DMS153 (cell line): ENCODE measurements at places on chromosomes 3 and 15.

DNA sequence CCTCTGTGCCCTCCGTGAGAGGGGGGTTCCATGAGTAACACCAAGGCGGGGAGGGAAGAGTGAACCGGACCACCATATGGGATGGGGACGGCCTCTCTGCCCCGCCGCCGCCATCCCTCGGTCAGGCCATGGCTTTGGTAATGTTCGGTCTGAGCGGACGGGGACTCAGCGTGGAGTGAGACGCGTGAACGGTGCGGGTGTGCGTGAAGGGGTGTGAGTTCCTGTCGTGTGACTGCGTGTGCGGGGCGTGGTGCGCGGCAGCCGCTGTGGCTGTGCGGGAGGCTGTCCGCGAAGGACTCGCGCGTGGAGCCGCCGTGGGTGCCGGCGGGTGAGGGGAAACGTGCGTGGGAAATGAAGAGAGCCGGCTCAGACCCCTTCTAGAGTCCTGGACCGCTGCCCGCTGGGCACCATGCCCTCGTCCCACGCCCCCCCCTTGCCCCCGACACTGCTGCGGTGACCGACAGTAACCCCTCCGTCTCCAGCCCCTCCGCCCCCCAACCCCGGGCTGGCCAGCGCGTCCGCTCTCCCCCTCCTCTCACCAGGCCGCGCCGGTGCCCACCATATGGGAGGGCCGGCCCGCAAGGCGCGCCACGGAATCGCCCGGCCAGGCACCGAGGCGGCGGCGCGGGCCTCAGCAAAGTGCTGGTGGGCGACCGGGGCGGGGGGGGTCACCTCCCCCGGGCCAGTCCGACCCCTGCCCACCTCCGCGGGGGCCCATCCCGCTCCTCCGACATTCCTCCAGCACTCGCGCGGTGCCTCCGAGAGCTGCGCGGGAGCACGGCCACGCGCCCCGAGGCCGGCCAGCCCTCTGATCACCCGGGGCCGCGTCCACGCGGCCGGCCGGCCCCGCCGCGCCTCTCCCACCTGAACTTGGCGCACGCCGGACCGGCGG, 589 bp downstream of the KLF15 start:
- no peak for DNase-seq

DNA sequence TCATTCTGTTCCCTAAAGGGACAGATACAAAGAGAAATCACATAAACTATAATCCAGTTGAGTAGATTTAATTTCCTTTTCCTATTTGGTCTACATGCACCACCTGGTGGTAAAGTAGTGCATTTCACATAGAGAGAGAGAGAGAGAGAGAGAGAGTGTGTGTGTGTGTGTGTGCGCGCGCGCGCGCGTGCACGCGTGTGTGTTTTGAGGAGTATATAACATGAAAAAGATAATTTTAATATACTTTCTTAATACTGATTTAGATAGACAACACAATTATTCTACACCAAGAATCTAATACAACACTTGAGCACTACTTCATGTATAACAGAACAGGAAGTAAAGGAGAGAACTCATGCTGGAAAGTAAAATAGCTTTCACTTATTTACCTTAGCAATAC, 1.1 kb upstream of the FGF7 start:
- peak; percentile 9 for DNase-seq

DNA sequence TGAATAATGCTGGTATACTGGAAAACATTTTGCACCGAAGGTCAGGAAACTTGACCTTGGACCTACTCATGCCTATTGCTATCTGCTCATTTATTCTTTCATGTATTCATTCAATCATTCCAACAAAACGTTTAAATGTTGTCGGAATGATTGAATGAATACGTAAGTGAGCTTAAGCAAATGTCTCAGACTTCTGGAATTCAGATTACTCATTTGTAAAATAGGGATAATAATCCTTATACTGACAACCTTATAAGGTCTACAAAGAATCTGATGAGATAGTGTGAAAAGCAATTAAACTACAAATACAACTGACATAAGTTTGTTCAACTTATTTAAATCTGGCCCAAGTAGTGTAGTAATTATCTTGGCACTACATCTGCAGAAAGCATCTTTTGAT, 288.7 kb downstream of the WDR72 start:
- no peak for DNase-seq

DNA sequence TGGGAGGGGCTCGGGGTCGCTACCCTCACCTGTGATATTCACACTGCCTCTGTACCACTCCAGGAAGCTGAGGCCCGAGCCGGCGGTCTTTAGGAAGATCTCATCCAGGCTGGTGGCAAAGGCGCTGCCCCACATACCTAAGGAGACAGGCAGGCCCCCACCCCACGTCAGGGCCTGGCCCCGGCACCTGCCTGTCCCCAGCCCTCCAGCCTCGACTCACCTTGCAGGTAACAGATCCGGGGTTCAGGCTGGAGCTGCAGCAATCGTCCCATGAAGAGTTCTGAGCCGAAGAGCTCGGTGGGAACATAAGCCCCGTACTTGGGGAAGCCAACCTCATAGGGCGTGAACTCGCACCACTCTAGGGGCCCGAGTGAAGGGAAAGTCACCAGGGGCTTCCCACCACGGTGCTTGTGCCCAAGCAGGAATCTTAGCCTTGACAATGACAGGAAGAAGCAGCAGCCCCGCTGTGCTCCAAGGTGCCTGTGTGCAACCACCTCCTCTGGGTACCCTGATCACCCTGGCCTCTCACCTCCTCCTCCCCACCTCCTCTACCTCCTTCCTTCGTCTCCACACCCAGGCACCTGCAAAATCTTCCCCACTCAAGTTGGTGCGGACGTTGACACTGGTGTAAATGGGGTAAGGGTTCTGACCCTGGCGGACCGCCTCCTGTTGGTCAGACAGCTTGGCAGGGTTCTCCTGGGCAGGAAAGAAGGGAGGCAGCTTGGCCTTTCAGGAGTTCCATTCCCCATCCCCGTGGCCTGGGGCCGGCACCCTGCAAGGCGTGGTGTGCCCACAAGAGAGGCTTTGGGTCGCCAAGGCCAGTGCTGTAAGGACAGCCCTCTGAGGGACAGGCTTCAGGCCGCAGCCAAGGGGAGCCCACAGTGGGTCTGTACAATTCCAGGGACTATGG, 10.6 kb downstream of the PLA2G4F start:
- DNase-seq = no peak

DNA sequence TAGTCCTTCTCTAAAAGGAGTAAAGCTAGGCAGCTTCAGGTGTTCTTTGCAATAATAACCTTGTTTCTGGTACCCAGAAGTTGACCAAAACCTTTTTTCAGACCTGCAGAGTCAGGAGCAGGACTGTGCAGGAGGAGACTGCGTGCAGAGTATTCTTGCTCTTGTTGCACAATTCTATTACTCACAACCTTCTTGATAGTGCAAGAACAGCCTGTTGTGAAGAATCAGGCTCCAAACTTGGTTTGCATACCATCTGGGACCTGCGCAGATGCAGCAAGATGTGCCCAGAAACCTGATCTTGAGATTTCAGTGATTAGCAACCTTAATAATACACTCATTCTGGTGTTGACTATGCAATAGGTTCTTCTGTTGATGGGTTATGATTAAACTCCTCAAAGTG, 111.9 kb downstream of the ATG7 start:
- no peak for DNase-seq

- DNase-seq = no peak
Measured at GRCh38 chr15:79184465-79184892, 93.9 kb upstream of the RASGRF1 start.
